ENCODE measurements at places on chromosomes 12 and 14. TPM values are rescaled to one million over a fixed set of nuclear protein-coding genes. Genes with fewer than 3 reads are reported as not detected.

DNA sequence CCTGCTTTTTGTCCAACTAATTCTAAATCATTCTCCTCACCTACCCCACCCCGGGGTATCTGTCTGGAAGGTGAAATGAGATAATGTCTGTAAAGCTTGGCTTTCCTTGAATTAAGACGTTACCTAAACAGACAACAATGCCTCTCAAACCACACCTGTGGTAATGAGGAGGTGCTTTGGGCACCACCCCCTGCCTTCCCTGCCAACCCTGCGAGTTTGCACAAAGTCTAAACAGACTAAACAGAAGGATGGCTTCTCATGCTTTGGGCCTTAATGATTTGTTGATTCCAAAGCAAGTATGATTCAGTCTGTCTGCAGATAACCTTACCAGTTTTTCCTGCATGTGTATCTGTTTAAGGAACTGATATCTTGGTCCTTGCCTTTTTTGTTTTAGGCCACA, 82.4 kb downstream of the ZFC3H1 start:
- H3K27me3 ChIP-seq: peaks cover 8% of the 10 kb centered on the region
- no peaks in the 10 kb centered on the region for H3K36me3 ChIP-seq
- no peak overlapping the region for H3K27ac ChIP-seq
- H3K4me1 ChIP-seq: no peaks in the 10 kb centered on the region

DNA sequence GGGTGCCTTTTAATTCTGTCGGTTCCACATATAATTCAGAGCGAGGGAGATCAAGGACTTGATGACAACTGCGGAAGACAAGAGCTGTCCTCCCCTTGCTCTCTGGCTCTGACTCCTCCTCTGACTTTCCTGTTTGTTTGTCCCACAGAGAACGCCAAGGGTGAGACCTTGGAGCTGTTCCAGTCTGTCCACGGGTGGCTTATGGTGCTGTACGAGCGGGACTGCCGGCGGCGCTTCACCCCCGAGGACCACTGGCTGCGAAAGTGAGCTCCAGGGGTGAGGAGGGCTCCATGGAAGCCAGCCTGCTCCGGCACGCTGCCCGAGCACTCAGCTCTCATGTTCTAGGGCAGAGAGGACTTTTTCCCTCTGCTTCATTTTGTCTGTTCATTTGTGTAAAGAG, 32.8 kb downstream of the UBE3B start:
- no peak for DNase-seq
- H3K36me3 ChIP-seq: peaks cover 47% of the 10 kb centered on the region
- H3K27ac ChIP-seq: no peak overlapping the region
- no peak overlapping the region for H3K4me3 ChIP-seq
- no peaks in the 10 kb centered on the region for H3K4me1 ChIP-seq

DNA sequence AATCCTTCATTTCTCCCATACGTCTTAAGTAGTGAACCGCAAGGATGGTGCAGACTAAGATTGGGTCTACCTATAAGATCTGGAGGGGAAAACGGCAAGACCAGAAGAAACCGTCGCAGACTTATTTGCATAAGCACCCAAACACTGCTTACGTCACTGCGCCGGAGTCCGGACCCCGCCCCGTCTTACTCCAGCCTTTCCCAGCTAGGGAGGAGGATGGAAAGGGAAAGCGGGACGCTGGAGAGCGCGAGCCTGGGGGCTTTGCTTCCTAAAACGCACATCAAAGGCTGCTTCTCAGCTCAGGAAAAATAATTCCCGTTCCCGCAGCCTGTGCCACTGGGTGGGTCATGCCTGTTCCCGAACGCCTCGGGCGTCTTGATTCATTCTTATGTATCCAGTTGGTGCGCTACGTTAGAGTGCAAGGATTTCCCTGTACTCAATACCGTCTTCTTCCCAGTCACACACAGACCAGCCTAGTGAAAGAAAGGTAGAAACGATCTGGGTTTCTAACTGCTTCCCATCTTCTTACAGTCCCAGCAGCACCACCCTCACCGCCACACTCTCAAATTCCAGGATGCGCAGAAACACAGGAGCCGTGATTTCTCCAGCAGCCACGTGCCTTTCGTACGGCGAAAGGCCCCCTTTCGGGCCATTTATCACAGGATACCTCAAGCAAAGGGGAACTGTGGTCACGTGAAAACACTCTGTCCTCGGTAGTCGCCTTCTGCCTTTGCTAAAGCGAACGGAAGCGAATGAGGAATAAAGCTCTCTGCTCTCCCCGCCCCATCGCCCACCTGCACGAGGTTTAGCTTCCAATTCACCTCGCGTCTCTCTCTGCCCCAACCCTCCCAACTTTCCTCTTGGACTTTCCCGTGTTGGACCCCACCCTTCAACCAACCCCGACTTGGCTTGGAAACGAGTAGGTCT, 1.1 kb downstream of the SLC6A15 start:
- peaks cover 39% of the 10 kb centered on the region for H3K27me3 ChIP-seq
- no peak for DNase-seq

DNA sequence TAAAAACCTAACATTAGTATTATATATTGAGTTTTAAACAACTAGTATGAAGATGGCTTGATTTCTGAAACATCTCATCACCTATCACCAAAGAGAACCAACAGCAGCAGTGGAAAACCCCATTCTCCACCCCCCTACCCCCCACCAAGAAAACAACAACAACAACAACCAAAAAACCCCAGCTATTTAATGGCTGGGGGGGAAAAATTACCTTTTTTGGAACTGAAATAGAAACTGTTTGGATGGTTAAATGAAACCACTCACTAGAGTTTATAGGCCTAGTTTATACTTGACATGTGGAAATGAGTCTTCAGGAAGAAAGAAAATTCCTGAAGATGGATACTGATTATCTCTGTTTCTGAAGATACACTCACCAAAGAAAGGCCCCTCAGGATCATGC, 30.3 kb downstream of the PPP2R5E start:
- DNase-seq: no peak
- no peaks in the 10 kb centered on the region for H3K27me3 ChIP-seq
- peaks cover 16% of the 10 kb centered on the region for H3K36me3 ChIP-seq
- peaks cover 44% of the 10 kb centered on the region for H3K4me1 ChIP-seq

DNA sequence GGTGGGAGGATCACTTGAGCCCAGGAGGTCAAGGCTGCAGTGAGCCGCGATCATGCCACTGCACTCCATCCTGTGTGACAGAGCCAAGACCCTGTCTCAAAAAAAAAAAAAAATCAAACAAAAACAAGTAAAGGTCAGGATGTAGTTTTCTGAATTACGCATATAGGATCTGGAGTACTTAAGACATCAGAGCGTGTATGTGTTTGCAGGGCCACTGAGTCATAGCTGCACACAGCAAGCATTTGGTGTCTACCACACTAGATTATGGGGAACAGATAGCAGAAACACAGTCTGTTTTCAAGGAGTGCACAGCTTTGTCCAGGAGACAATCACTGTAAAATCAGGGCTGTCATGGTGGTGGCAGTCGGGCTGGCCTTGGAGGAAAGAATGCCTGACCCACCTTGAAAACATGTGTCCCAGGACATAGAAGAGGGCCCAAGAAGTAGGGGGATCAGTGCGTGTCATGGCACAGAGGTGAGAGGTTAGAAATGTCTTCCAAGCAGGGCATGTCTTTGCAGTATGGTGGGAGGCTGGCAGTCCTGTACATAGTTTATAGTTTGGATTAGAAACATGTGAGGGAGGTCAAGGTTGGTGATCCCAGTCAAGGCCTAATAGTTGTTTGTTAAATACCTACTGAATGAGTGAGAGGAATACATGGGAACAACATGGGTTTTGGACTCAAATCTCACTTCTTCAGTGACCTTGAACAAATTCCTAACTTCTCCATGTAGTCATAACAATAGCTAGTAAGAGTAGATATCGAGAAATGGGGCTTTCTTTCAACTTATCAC, 23.6 kb upstream of the C12orf71 start:
- H3K4me1 ChIP-seq: peaks cover 17% of the 10 kb centered on the region
- H3K27me3 ChIP-seq: no peaks in the 10 kb centered on the region
- H3K36me3 ChIP-seq: peaks cover 4% of the 10 kb centered on the region
- H3K27ac ChIP-seq: no peak overlapping the region
- no peak for DNase-seq
- H3K4me3 ChIP-seq: no peak overlapping the region

MIPOL1 gene
- not detected for total RNA-seq

PRPF39 gene
- 35.6 TPM for total RNA-seq

SLC38A2 gene
- total RNA-seq: 265 TPM

AKAP6 gene
- 1.1 TPM for total RNA-seq

NIN gene
- total RNA-seq: 56.5 TPM

SUSD6 gene
- 65.2 TPM for total RNA-seq
